Left ventricle myocardium inferior (tissue), 1 donor: ENCODE measurements at places on chromosomes 4 and X. TPM values are rescaled to one million over a fixed set of nuclear protein-coding genes. Genes with fewer than 3 reads are reported as not detected.

DNA sequence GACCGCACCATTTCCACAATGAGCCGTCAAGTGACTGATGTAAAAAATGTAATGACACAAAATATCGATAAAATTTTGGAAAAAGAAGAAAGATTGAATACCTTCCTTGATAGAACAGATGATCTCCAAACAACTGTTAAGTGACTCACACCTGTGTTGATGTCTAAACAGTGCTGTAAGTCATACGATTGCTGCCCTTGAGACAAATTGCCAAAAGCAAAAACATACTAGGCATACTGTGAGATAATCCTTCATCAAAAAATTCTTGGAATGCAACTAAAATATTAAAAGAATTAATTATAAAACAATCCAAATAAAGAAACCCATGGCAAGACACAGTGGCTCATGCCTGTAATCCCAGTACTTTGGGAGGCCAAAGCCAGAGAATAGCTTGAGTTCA, 53.4 kb downstream of the HNRNPD start:
- no peaks in the 10 kb centered on the region for H3K36me3 ChIP-seq
- DNase-seq = no peak
- no peak overlapping the region for H3K4me3 ChIP-seq
- no peaks in the 10 kb centered on the region for H3K4me1 ChIP-seq
- H3K27ac ChIP-seq = no peak overlapping the region

DNA sequence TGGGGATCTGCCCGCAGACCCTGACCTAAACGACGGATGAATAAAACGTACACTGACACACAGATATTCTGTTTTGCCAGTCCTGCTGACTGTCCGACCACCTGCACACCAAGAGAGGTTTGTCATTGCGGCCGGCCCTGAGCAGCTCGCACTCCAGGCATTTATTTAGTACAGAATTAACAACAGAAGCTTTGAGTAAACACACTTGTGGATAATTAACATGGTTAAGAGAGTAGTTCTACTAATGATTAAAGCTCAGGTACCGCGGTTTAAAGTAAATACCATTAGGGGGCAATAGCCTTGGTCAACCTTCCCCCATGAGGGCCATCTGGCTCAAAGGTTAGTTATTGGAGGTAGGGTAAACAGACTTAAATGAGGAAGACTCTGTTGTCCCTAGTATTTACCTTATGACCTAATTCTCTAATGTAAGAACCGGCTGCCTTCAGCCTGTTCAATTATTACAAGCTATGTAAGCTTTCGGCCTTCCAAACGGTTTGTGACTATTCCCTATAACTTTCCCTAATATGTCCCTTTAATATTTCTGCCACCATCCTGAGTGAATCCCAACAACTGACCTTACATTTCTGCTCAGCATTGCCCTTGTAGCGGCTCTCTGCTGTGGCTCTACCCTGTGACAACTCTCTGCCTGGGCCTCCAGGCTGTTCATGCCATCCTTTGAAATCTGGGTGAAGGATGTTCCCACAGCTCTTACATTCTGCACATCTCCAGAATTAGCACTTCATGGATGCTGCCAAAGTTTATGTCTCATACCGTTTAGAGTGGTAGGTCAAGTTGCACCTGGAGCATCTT, 46.9 kb upstream of the SYTL5 start:
- H3K4me3 ChIP-seq = no peak overlapping the region
- no peaks in the 10 kb centered on the region for H3K27me3 ChIP-seq
- no peaks in the 10 kb centered on the region for H3K4me1 ChIP-seq
- no peak overlapping the region for H3K27ac ChIP-seq

GRCh38 chr4:158020176-158020575, 152.6 kb downstream of the GASK1B start:
- H3K27ac ChIP-seq = peak overlapping the region; percentile 52
- H3K4me1 ChIP-seq = peaks cover 35% of the 10 kb centered on the region
- no peaks in the 10 kb centered on the region for H3K36me3 ChIP-seq
- DNase-seq = no peak
- H3K27me3 ChIP-seq = no peaks in the 10 kb centered on the region
- no peak overlapping the region for H3K4me3 ChIP-seq

DNA sequence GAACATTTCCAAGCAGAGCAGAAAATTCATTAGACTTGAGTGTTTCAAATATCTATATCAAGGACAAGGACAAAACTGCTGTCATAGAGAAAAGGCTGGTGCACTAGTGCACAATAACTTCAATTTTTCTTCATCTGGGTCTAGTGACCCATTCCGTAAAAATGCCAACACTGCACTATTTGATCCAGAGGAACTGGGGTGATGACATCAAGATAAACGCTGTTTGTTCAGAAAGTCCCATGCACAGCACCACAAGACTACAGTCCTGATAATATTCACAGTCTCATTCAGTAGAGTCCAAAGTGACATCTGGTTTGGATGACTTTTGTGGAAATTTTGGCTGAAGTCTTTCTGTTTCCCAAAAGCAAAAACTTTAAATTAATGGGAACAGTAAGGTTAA, 303.5 kb upstream of the GALNT7 start:
- DNase-seq = no peak
- no peaks in the 10 kb centered on the region for H3K36me3 ChIP-seq
- H3K4me3 ChIP-seq = no peak overlapping the region
- no peaks in the 10 kb centered on the region for H3K4me1 ChIP-seq
- no peak overlapping the region for H3K27ac ChIP-seq

DNA sequence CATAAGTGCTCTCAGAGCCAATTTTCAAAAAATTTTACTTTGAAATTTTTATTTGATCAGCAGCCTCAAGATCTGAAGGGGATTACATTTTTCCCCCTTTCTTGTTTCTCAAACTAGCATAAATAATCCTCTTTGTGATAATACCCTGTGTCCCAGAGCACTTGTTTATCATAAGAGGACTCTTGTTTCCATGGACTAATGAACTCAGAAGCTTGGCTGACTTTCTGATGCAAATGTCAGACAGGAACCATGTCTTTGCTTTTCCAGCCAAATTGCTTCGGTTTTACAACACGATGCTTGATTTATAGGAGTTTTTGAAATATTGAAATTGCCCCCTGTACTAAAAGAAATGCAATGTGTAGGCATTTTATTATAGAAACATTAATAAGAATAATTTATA, 859.3 kb upstream of the LCORL start:
- H3K4me1 ChIP-seq = peaks cover 22% of the 10 kb centered on the region
- no peak for DNase-seq
- no peaks in the 10 kb centered on the region for H3K27me3 ChIP-seq

DNA sequence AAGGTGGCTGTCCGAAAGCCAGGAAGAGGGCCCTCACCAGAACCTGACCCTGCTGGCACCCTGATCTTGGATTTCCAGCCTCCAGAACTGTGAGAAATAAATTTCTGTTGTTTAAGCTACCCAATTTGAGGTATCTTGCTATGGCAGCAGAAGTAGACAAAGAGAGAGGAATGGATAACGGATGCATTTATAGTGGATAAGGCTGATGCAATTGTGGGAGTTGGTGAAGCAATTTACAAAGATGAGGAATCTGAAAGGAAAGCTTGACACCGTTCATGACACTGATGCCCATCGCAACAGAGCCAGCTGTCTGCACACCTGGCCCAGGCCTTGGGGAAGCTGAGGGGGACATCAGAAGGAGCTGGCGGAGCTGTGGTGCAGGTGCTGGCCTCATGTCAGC, 35.7 kb upstream of the MSL3 start:
- no peak for DNase-seq
- no peak overlapping the region for H3K4me3 ChIP-seq
- H3K36me3 ChIP-seq = no peaks in the 10 kb centered on the region
- H3K4me1 ChIP-seq = no peaks in the 10 kb centered on the region
- H3K27me3 ChIP-seq = no peaks in the 10 kb centered on the region
- H3K27ac ChIP-seq = no peak overlapping the region

DNA sequence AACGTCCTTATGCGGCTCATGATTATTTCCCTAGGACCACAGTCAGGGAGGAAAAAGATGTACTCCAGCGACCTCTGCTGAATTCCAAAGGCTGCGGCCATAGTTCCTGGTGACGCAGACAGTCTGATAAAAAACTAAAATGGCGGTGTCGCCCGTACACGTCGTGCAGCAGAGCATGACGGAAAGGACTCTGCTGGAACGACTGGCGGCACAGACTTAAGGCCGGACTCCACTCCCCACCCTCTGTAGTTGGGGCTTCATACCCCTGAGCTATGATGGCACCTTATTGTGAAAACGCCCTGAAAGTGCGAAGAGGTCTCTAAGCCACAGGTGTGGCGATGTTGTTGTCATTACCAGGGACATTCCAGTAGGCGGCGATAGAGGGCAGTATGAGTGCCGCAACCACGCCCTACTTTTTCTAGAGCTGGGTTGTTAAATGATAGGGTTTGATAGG, 90.0 kb upstream of the EDA2R start:
- H3K4me3 ChIP-seq = peak overlapping the region; percentile 60
- H3K27me3 ChIP-seq = no peaks in the 10 kb centered on the region
- no peaks in the 10 kb centered on the region for H3K36me3 ChIP-seq
- H3K27ac ChIP-seq = no peak overlapping the region
- DNase-seq = peak; percentile 19

GRCh38 chr4:170652571-170652970, 562.8 kb upstream of the AADAT start:
- DNase-seq = no peak
- no peaks in the 10 kb centered on the region for H3K36me3 ChIP-seq
- H3K4me1 ChIP-seq = no peaks in the 10 kb centered on the region
- H3K27me3 ChIP-seq = no peaks in the 10 kb centered on the region
- H3K27ac ChIP-seq = no peak overlapping the region

Gene RBM47
- 2.7 TPM for total RNA-seq

Gene P2RY4
- total RNA-seq = not detected

Gene USP11
- total RNA-seq = 42.2 TPM

Gene SEC24D
- 10.5 TPM for total RNA-seq

Gene SRPX
- 55.9 TPM for total RNA-seq

Gene FRYL
- 33.2 TPM for total RNA-seq

Gene TRIM75
- total RNA-seq = not detected

Gene DSPP
- total RNA-seq = not detected

Gene MAGEA6
- not detected for total RNA-seq

Gene CDS1
- 1.3 TPM for total RNA-seq
